ENCODE measurements at places on chromosomes 3 and 15. TPM values are rescaled to one million over a fixed set of nuclear protein-coding genes. Genes with fewer than 3 reads are reported as not detected.

Gene AGBL1
- total RNA-seq = 1.3 TPM

Gene IGDCC3
- 4.7 TPM for total RNA-seq

Gene DAZL
- not detected for total RNA-seq

Gene MAP6D1
- 40.6 TPM for total RNA-seq

Gene LRRN1
- total RNA-seq = 28.8 TPM

Gene CD80
- not detected for total RNA-seq

Gene AP3S2
- total RNA-seq = 47.1 TPM

Gene GRAMD1C
- total RNA-seq = 18.6 TPM

Gene HYKK
- 5.4 TPM for total RNA-seq

Gene P2RY12
- 10.3 TPM for total RNA-seq

Gene TBL1XR1
- total RNA-seq = 171 TPM

Gene PCOLCE2
- total RNA-seq = 1.6 TPM

Gene UACA
- total RNA-seq = 22.4 TPM

Gene SLC51B
- total RNA-seq = not detected

Gene CIDEC
- not detected for total RNA-seq

Gene BSN
- total RNA-seq = 165 TPM

Gene HHLA2
- total RNA-seq = 0.28 TPM

Gene SEMA7A
- 89.8 TPM for total RNA-seq

Gene SLC24A5
- total RNA-seq = not detected

Gene CYP8B1
- total RNA-seq = not detected

Gene LDHAL6B
- not detected for total RNA-seq

Gene NANOGP8
- total RNA-seq = 2.1 TPM

Gene IL20RB
- 0.82 TPM for total RNA-seq

Gene HCLS1
- total RNA-seq = 33.0 TPM
